ENCODE measurements at places on chromosomes 12 and 14.

DNA sequence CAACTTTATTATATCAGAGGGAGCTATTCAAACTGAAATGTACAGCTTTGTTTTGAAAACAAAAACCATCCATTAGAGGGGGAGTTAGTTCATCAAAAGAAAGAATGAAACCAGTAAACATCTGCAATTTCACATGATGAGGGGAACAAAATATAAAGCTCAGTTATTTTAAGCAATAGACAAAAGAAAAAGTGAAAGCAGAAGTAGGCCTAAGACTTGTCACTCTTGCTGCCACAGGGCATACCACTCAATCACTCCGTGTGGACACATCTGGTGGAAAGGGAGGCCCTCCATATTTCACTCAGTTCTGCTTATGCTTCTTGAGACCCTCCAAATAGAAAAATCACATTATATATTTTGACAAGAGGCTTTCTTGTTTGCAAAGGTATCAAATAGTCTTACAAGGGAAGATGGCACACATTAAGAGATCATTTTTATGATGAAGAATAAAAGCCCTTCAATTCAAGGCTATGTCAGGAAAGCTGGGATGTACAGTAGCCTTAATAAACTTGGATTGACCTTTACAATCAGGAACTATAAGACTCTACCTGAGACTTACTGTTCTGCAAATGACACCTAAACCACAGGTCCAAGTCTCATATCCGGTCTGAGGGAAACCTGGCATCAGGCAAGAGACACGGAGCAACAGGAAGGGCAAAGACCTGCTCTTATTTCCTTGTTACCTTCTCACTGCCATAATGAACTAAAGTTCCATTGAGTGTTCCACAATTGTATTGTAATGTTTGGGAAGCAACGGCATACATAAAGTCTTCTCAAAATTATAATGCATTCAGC, 222.5 kb upstream of the GRIP1 start:
- no peak for DNase-seq

- DNase-seq: peak; percentile 23
Measured at GRCh38 chr14:52299692-52300278, 14.3 kb upstream of the PTGER2 start.

GRCh38 chr12:59357811-59358210, 238.0 kb upstream of the SLC16A7 start:
- no peak for DNase-seq

DNA sequence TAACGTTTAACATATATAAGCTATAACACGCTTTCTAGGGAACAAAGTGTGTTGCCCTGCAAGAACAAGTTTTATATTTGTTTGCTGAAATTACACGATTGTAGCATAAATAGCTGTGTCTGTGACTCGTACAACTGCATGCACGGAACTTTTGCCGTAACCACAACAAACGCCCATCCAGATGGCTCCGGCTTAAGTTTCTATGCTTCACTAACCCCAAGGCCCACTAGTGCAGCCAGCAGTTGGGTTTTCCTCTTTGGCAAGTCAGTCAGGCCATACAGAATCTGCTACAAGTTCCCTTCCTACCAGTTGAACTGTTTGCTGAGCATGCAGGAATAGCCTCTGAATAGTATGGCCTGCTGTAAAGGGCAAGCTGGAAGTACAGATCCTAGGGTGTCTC, 12.1 kb downstream of the CSRP2 start:
- DNase-seq: no peak

GRCh38 chr14:91305650-91306431, 61.3 kb upstream of the GPR68 start:
- no peak for DNase-seq

- no peak for DNase-seq
Measured at GRCh38 chr12:32063796-32064195, 42.9 kb upstream of the BICD1 start.

DNA sequence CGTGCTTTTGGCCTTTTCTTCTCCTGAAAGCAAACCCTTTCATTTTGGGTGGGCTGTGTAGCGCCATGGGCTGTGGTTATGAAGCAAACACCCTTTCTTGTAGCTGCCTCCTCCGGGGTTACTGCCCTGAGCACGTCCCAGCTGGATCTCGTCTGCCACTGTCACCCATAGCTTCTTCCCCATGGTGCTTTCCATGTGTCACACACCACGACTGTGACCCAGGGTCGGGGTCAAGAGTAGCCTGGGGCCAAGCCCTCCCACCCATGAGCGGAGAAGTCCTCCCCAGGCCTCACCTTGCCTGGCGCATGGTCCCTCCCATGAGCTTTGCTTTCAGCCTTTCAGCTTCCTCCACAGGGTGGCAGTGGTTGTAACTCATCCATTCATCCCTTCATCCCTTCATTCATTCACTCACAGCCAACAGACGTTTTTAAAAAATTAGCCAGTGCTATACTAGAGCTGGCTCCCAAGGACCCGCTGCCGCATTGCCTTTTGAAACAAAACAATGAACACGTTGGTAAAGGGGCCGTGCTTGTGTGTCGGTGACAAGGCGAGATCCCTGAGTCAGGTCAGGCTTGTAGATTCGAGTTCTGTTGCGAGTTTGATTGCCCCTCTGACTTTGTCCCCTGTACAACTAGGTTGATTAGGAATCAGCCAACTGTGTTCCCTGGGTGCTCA, 29.5 kb downstream of the MEG3 start:
- DNase-seq: no peak

DNA sequence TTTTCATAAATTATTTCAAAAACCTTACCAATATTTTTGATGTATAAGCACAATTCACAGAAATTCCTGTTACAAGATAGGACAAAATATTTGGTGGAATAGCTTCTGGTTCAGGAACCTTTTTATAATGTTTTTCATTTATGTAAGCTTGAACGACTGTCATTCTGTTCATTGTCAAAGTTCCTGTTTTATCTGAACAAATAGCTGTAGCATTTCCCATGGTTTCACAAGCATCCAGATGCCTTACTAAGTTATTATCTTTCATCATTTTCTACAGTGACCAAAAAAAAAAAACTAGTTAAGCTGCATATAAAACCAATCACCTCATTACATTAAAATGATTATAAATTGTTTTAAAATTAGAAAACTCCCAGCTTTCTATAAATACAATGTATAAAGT, 87.1 kb downstream of the ATP2B1 start:
- no peak for DNase-seq

DNA sequence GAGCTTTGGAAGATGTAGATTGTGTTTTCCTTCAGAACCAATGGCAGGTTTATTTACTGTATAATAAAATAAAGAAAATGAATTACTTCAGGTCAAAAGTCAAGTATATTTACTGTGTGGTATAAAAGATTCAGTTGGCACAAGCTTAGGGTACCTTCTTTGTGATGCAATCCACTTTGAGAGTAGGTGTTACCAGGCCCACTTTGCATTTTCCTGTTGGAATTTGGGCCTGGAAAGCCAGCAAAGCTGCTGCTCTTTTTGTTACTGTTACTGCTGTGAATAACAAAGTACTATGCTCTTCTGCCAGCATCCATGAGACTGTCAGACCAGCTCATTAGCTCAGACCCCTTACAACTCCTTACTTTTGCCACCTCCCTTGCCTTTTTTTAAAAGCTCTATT, 649.0 kb upstream of the SEL1L start:
- no peak for DNase-seq

- no peak for DNase-seq
Measured at GRCh38 chr12:96874211-96874610, 32.8 kb upstream of the NEDD1 start.

DNA sequence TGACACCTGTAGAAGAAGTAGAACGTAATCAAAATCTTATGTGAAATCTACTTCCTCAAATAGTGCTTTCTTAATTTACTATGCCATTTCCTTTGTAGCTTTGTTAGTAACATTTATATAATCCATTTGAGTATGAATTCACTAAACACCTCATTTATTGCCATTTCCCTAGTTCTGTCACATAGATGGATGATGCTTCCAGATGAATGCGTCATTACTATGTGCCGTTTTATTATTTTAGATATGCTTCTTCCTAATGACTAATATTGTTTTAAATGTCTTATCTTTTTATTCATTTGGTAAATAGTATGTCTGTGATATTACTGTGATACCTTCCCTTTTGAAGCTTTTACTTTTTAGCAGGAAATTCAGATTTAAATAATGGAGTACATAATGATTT, 14.4 kb downstream of the FRMD6 start:
- DNase-seq: no peak

GRCh38 chr14:50285861-50286260, 26.2 kb downstream of the L2HGDH start:
- no peak for DNase-seq

DNA sequence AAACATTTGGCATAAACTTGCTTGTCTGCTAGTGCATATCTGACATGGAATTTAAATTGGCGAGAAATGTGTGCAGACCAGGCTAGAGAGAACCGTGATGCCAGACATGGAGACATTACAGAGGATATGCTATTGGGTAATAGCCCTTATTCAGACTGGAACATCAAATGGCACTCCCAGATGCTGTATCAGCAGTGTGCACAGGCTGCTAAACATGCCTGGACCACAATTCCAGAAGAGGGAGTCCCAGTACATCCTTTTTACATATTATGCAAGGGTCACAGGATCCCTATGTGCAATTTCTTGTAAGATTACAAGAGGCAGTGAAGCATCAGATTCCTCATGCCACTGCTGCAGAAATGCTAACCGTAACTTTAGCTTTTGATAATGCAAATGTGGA, 354.5 kb upstream of the FOXG1 start:
- DNase-seq: no peak

DNA sequence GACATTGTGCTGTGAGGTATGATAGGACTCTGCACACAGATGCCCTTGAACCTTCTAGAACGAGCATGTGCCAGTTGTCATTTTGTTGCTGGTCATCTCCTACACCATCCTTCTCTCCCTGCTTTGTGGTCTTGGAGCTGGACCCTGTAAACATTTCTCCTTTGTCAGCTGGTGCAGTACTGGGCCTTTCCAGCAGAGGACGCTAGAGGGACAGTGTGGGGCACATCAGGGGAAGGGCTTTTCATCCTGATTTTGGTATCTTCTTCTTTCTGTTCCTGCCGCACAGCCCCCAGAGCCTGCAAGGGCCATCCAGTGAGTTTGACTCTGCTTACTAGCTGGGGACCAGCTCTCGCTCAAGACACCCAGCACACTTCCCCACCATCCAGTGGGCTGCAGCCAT, 484.6 kb downstream of the AACS start:
- no peak for DNase-seq

- no peak for DNase-seq
Measured at GRCh38 chr14:54211551-54212308, 185.1 kb upstream of the CDKN3 start.

DNA sequence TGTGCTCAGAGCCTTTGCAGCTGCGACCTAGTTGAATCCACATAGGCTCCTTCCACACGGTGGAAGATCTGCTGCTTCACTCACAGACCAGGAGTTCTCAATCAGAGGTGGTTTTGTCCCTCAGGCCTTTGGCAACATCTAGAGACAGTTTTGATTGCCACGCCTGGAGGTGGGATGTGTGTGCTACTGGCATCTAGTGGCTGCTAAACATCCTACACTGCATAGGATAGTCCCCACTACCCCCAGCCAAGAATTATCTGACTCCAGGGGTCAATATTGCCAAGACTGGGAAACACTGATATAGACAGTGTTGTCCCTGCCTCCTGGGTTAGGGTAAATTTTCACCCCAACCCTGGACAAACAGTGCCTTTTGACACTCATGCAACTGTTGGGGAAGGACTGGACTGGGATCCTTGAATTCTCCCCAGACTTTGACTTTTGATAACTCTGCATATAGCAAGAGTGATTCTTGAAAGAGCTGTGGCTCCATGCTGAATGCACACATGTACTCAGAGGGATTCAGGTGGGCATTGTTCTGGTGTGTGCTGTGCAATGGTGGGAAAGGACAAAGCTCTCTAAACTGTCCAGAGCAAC, 39.8 kb downstream of the BAZ2A start:
- no peak for DNase-seq

GRCh38 chr14:22887990-22888378, 5.0 kb downstream of the REM2 start:
- DNase-seq: no peak

DNA sequence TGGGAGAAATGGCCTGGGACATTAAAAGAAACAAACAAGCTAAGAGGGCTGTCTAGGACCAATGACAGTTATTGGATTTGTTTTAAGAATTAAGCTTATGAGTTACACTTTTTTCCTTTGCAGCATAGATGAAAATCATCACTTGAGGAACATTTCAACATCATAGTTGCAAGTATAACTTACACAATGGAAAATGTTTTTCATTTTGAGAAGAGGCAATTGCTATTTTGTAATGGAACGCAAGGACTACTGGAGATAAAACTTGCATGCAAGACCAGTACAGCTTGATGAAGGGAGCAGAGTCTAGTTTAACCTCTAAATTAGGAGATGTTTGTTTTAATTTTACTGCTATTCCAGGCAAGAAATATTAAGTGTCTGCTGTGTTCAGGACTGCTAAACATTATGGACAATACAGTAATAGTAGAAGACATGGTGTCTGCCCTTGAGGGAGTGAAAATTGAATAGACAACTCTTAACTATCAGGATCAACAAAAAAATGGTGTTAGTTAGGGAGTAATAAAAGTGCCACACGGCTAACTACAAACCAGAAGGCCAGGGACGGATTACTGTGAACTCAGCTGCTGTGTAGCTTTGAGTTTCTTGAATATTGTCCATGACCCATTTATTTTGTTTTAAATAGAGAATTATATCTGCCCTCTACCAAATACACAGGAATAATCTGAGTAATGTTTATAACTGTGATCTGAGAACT, 374.5 kb downstream of the RAD51B start:
- no peak for DNase-seq

- DNase-seq: no peak
Measured at GRCh38 chr14:50978888-50979287, 34.6 kb upstream of the PYGL start.

DNA sequence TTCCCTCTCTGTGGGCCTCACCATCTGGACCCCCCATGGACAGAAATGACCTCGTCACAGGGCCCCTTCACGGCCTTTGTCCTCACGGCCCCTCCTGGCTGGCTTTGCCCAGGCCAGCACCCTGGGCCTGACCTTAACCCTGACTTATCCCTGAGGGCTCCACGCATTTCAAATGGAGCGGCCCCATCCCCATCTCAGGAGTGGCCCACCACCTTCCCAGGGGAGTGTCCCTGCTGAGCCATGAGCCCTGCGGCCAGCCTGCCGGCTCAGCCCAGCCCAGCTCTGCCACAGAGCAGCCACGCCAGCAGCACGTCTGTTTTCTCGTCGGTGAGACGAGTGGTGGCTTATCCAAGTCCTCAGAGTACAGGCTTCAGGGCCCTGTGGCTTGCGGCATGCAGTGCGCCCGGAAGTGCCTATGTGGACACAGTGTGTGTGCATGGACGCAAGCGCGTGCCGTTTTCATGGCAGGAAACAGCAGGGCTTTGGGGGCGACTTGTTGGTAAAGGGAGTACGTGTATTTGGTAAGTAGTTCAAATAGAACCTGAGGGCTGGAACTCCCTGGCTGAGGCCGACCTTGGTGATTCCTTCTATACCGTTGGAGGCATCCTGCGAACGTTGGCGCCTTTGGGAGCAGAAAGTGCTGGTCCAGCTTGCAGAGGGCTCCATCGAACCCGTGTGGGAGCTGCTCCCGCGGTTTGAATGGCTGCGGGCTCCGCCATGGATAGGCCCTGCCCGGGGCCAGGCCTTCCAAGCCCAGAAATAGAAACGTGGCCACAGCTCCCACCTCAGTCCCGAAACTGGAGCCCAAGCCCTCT, 52.1 kb downstream of the LRCOL1 start:
- no peak for DNase-seq
